ENCODE measurements at places on chromosomes 3 and 15.

DNA sequence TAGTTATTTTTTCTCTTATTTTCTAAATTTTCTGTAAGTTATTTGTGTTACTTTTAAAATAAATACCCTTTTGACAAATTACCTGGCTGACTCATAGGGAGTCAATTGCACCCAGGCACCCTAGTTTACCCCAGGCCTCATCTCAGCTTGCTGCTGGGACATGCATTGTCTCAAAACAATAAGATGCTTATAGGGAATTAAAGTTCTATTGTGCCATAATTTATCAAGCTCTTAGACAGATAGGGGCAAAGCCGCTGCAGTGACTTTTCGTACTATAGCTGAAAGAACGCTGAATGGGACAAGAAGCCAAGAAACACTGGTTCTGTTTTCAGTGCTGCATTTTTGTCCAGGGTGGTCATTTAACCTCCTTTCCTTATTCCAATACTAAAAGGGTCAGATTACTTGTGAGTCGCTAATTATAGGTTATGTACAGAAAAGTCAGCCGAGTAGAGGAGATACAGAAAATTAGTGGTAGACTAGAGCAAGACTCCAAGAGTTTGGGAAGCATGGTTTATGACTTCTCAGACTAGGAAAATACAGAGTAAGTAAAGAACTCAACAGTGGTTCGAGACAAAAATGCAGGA is 50.3 kb downstream of the EXD1 start:
- DNase-seq: no peak

DNA sequence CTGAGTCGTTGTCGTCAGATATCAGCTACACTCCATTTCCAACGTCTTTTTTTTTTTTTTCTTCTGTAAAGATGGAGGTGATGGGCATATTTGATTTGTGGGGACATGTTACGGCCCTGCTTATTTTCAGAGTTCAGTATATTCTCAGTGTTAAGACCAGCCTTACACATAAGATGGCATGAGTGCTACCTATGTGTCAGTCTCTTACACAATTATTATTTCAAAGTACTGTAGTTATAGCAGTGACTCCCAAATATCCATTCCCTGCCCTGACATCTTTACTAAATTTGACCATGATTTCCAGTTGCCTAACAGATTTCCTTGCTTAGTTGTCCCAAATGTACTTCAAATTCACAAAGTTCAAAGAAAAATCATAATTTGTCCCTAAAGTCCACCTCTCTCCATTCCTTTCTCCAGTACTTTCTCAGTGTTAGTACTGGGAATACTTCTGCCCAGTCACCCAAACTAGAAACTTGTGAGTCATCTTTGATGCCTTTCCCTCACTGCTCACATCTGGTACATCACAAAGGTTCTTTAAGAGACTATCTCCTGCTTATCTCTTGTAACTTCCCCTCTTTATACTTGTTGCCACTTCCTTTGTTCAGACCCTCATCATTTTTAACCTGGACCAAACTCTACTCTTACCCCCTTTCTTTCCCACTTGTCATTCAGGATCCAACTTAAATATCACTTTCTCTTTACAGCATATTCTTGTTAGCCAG is 67.0 kb downstream of the ZNF609 start:
- DNase-seq: no peak

- no peak for DNase-seq
Observed at GRCh38 chr3:131444180-131444579, 58.6 kb downstream of the MRPL3 start.

DNA sequence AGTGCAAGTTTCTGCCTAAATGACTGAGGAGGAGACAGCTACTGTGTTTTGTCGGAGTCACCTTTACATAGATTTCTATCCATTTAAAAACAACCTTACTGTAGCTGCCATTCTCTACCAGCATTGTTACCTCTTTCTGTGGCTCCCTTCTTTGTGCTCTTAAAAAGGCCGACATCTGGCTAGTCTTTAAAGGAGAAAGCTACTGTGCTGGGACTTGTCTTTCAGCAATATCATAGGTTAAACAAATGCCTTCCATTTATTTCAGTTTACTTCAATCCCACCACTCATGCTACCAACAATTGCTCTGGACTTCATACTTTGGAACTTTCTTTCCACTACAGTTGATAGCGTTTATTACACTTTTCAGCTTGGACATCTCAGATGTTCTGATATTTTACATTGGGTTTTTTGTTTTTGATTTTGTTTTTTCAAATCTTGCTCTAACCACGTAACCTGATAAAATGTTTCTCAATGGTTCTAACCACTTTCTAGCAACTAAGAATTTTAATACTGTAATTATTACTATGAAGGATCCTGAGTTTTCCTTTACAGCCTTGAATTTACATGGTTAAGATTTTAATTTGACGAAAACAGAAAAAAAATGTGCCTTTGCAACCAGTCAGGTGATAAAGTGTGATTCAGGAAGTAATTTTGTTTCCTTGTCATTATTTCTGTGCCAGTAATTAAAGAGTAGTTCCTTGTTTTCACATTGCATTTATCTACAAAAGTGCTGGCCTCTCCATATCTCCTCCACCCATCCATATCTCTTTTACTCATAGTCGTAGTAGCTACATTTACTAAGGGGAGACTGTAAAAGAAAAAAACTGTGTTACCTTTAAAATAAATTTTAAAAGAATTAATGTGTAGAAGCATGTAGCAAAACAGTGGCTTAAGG is 1.3 kb upstream of the CBLB start:
- no peak for DNase-seq

GRCh38 chr3:18112674-18113375 is 312.3 kb downstream of the SATB1 start:
- no peak for DNase-seq

DNA sequence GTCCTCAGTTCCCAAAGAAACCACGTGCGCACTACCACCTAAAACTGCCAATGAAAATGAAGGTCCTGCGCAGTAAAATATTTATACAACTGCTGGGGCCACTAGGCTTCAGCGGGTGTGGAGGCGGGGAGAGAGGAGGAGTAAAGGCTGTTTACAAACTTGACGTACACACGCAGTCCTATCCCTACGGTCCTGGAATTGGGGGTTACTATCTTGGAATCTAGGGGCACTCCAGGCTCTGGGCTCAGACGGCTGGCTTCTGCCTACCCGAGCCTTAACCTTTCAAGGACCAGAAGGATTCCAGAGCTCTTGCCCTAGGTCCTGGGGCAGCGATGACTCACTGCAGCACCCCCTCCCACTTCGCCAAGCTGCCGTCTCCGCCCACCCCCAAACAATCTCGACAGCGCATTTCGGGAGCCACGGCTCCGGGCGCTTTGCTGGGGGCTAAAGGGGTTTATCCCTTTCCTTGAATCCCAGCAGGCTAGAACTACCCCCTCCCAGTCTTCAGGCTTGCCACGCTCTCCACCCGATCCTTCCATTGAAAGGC is 3.0 kb downstream of the ADAMTS9 start:
- DNase-seq: no peak

GRCh38 chr3:136193278-136194054 is 2.7 kb downstream of the MSL2 start:
- no peak for DNase-seq

DNA sequence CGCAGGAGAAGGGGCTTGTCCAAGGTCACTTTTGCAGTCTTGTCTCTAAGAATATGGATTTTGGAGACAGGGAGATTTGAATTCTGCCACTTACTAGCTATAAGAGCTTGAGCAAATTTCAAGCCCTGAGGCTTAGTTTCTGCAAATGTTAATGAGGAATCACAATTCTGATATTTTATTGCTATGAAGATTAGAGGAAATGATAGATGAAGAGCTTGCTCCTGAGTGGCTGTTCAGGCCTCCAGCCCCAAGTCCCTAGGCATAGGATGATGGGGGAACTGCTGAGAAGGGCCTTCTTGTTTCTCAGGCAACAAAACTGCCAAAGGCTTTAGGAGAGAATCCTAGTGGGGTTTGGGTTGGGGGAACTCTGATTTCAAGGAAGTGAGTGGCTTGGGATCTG is 18.8 kb upstream of the PSTPIP1 start:
- DNase-seq: no peak

DNA sequence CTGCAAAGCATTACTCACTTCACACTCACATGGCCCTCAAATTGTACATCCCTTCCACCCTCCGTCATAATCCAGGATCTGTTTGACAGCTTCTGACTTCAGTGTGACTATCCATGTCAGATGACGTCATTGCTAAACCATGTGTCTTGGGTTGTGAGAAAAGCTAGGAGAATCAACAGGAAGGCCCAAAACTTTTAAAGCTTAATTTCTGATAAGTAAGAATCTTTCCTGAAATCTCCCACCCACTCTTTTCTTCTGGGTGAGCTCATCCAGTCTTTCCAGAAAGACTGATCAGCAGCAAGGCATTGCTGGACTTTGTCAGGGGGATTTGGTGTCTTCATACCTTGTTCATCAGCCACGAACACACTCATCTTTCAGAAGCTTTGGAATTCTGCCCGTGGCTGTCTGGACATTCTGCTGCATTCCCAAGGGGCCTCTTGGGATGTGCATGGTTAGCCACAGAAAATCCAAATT is 11.5 kb upstream of the LMCD1 start:
- no peak for DNase-seq

DNA sequence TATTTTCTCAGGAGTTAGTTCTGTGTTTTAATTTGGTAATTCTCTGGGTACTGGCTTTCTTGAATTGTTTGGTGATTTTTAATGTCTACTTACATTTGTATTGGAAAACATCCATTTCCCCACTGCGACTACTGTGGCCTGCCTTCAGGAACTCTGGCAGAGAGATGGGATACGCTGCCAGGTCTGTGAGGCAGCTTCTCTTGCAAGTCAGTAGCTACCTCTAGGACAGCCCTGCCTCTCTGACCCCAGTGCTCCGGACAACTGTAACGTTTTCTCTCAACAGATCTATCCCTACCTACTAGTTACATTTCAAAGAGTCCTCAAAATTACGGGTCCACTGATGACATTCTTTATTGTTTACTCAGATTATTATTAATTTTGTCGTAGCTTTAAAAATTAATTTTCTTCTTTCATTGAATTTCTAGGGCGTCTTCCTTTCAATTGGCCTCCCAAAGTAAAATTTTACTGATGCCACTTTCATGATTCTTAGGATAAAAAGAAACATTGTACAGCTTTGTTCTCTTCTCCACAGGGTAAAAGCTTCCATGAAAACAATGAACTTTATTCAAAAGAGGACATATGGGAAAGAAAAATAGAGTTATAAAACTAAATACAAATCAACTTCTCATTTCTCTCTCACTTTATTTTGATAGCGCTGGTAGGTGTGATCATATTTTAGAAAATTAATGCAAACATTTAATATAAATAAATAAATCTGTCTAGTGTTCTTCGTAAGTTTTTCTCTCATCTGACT is 123.2 kb upstream of the GOLGA8J start:
- no peak for DNase-seq

DNA sequence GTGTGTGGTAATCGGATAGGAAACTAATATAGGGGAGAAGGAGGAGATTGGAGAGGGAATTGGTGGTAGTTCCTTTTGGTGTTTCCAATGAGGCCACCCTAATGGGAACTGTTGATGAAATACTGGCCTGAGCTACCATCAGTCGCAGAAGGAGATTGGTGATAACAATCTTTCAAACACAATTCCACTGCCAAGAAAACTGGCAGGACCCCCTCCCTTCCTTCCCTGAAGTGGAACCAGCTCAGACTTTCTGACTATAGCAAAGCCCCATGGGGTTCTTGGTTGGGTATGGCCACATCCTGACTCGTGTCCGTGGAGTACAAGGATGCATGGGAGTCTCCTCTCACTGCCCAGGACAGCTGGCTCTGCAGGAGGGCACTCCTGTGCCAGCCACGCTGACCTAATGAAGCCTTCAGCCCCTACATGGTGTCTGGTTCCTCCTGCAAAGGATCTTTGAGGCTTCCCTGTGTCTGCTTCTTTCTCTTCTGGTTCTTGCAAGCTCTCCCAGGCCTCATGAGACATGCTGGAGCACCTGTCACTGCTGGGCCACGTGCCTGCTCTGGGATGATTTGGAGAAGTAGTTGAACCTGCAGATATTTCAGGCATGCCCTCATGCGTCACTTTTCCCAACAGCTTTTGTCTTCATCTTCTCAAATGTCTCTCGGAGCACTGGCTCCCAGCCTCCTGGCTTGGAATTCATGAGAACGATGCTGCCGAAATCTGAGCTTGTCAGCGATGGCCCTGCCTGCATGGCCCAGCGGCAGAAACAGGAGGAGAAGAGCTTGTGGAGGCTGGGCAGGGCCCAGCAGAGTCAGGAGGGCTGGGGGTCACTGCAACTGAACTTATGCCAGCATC is 90.0 kb upstream of the ADPGK start:
- DNase-seq: no peak

DNA sequence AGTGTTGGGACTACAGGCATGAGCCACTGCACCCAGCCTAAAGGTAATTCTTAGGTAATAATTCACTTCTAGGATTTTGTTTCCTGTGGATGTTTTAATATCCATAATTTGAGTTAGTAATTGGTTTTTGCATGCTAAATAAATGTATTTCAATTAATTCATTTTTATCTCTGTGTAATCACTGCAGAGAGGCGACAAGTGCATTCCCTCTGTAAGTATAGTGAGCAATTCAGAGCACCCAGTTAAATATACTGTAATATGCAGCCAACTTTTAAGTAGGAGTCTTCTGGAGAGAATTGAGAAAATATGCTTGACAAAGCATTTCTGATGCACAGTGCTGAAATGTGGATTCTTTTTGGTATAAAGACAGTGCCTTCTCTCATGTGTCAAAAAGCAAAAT is 5.7 kb downstream of the TBC1D23 start:
- no peak for DNase-seq

DNA sequence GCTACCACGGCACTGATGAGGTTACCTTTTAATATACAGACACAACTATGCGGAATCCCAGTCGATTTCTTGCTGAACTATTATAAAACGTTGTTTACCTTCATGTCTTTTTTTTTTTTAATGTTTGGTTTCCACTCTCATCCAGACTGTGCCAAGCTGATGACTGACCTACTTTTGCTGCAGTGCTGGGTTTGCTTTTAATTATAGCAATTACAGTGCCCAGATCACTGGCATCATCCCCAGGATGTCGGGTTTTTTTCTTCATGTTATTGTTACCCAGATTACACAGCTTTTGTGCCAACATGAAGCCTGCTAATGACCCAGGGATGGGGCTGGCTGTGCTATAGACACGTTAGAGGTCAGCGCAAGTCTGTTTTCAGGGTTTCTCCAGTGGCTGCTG is 294.0 kb upstream of the ATP10A start:
- no peak for DNase-seq

GRCh38 chr3:46862369-46863025 is 747 bp downstream of the MYL3 start:
- no peak for DNase-seq

DNA sequence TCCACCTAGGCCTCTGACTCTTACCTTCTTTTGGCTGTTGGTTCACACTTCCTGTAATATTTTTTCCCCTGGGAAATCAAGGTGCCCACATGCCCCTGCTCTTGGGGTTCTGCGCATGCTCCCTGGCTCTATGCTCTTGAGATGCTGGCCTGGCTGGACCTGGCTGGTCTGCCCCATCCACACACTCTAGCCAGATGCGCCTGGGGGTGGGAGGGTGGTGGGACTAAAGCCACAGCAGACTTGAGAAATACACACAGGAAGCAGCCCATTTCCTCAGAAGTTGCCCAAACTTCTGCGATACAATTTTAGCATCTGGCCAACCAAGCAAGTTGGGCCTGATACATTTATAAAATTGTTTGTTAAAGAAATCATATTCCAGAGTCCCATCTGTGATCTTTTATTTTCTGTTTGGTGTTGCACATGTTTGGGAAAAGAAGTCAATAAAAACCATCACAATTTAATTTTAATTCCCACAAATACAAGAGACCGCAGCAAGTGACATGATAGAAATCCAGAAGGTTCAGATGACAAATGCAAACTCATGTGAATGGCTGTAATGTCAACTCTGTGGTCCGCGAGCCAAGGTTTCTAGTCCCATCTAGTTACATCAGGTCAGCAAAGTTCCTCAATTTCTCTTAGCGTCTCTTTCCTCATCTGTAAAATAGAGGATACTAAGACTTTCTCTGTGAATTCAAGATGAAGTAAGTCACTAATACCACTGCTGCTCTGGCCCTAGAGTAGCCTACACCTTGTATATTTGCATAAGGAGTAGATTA is 55.9 kb upstream of the MEF2A start:
- DNase-seq: no peak

All from retinal pigment epithelial cell (primary cell).